Tongue (tissue), 3 donors: ENCODE measurements at places on chromosomes 1 and 21. TPM values are rescaled to one million over a fixed set of nuclear protein-coding genes. Genes with fewer than 3 reads are reported as not detected.

COL24A1 gene
- 4.9 TPM for total RNA-seq

CD1E gene
- not detected for total RNA-seq

DNA sequence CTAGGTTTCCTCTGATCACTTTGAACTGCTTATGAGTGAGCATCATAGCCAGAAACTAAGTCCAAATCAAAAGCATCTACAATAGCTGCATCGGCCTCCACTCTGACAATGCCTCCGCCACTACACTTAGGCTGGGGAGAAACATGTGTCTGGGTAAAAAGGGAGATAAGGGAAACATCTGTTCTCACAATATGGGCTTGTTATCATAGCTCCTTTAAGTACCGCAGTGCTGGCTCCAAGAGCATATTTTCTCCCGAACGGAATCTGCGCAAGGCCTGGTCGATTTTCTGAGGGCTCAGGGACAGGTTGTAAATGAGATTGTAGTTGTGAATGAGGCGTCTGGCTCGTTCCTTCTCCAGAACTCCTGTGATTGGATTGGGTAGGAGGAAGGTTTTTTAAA, 63.9 kb upstream of the CYP2J2 start:
- DNase-seq = no peak

DNA sequence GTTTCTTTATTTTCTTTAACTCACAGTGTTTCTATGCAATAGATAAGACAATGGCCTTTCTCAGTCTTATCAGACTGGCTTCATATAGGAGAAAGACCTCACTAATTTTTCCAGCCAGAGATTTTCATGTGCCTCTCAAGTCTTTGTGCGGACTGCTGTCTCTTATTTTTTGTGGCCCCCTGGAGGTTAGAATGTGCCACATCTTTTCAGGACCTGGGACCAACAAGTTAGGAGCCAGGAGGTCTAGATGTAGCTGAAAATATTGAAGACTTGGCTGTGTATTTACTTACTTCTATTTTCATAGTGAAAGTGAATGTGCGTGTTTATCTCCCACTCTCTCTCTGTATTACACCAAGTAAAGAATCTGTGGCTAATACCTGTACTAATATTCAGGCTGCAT, 42.1 kb upstream of the CFHR3 start:
- DNase-seq = no peak

- DNase-seq = peak; percentile 45
Observed at GRCh38 chr1:21337454-21337927, 47.2 kb upstream of the ECE1 start.

- no peak for DNase-seq
Observed at GRCh38 chr1:195071461-195071860, 1536.8 kb downstream of the KCNT2 start.

DNA sequence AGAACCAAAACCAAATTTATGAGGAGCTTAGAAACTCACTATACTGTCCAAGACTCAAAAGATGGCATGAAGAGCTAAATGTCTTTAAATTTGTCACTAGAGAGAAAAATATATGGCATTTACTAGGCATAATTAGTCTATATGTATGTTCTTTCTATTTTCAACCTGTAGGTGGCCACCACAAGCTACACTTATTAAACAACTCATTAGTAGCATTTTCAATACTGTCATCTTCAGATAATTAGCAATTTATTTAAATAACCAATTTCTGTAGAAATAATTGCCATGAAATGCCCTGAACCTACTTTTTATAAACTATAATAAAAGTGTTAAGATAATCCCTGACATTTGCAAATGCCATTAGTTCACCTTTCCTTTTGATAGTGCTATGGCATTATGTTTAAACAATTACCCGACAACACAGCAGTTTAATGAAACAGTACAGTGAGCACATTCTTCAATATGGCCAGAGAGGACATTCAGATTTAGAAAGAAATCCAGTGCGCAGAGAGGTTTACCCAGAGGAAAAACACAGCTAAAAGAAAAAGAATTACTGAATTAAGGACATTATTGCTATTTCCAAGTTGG, 522.5 kb downstream of the PTBP2 start:
- peak; percentile 19 for DNase-seq

- peak; percentile 68 for DNase-seq
Observed at GRCh38 chr1:49060766-49061165, 284.1 kb upstream of the BEND5 start.

DNA sequence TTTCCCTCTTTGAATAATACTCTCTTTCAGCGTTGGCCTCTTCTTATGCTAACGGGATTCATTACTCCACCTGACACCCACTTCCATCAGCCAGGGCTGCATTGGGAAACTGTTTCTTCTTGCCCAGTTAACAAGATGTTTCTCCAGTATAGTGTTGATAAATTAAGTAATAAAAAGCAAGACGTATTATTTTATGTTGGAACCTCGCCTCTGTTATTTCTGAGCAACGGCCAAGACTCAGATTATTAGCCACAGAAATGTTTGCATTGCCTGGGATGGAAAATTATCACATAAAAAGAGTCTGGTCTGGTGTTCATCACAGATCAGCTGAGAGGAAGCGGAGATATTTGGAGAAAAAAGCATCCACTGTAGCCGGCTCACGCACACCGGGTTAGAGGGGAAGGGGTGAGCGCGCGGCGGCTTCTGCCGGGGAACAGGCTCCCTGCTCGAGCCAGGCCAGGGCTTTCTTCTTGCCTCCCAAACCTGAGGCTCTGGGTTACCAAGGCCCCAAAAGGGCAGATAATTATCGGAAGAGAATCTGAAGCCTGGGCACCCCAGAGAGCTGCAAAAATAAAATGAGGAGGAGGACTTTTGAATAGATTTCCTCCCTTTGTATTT, 189.5 kb downstream of the PRDM16 start:
- peak; percentile 29 for DNase-seq
